Stomach (tissue), 19 donors: ENCODE measurements at places on chromosomes 3 and 15. TPM values are rescaled to one million over a fixed set of nuclear protein-coding genes. Genes with fewer than 3 reads are reported as not detected.

SUSD5 gene
- 4.0 TPM for total RNA-seq

DISP2 gene
- total RNA-seq = not detected

FOXB1 gene
- total RNA-seq = not detected

DNA sequence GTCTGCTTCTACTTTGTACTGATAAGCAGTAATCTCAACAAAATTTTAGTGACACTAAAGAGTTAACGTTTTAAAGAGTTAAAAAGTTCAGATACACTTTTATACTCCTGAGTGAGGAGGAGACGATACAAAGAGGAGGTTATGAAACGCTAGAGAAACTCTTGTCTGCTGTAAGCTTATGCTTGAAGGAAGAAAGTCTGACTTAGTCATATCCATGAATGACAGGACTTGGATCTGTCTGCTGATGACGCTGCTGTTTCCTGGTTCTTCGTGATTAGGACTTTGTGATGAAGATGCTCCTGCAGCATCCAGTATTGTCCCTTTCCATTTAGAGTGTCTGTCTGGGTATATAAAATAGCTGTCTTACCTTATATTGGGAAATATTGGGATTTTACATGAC lies 15.8 kb downstream of the TCF12 start:
- no peak for DNase-seq

GRCh38 chr3:181824961-181825360 lies 113.2 kb downstream of the SOX2 start:
- DNase-seq = no peak

DNA sequence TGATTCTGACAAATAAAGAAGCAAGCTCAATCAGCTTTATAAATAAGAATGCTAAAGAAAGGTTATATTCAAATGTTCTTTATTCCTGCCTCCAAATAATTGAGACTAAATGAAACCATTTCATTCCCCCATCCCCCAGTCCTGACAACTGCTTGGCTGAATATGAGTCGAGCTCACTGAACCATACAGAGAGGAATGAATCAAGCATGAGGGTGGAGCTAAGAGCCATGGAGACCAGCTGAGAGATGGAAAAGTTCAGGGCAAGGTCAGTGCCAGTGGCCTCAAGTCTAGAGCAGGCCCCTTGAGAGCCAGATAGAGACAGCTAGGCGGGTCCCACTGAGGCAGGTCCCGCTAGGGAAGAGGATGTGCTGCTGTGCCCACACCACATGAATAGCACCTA lies 188.7 kb upstream of the EIF1B start:
- DNase-seq = no peak

- no peak for DNase-seq
Observed at GRCh38 chr15:29285386-29285785, 15.8 kb upstream of the NSMCE3 start.

GRCh38 chr3:50525987-50526386 lies 22.6 kb upstream of the CACNA2D2 start:
- peak; percentile 87 for DNase-seq

GRCh38 chr3:156376199-156376598 lies 178.7 kb downstream of the SSR3 start:
- DNase-seq = no peak

DNA sequence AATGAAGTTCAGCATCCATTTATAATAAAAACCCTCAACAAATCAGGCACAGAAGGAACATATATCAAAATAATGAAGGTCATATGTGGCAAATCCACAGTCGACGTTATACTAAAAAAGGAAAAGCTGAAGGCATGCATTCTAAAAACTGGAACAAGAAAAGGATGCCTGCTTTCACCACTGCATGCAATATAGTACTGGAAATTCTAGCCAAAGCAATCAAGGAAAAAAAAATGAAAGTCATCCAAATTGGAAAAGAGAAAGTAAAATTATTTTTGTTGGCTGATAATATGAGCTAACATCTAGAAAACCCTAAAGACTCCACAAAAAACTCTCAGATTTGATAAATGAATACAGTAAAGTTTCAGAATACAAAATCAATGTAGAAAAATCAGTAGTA lies 1123.2 kb downstream of the TBL1XR1 start:
- DNase-seq = no peak
